ENCODE measurements at places on chromosomes 2 and 18. TPM values are rescaled to one million over a fixed set of nuclear protein-coding genes. Genes with fewer than 3 reads are reported as not detected.
A peak's percentile ranks its signal among the peaks of the same experiment; 100 is the strongest.

SCYGR1 gene
- total RNA-seq, result not detected

- DNase-seq, result peak; percentile 71
Observed at GRCh38 chr2:100416935-100417710, at the start of gene CHST10. Gene CHST10, minus strand, starts transcription at chr2:100417668. Its CDS starts 10,993 bp downstream, at chr2:100406675.

DNA sequence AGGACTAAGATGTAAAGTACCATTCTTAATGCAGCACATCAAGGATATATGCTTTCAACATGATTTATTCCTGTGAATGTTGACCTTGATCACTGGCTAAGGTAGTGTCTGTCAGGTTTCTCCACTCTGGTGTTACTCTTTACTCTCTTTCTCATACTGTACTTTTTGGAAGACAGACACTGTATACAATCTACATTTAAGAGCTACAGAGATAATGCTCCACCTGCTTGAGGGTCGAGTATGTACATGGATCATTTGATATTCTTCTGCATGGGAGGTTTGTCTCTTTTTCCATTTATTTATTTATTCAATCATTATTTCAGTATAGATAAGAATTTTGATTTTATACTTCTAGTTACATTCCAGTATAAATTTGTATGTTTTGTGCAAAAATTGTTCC is 199.5 kb upstream of the RGPD4 start:
- DNase-seq, result no peak

GRCh38 chr2:149579972-149580882 is 7.3 kb downstream of the MMADHC start:
- no peak for DNase-seq

GRCh38 chr18:79949697-79950487 is 1.6 kb downstream of the SLC66A2 start:
- DNase-seq, result peak; percentile 85

GRCh38 chr2:50787636-50788035 is 244.3 kb downstream of the NRXN1 start:
- DNase-seq, result no peak

GALNT5 gene
- 0.16 TPM for total RNA-seq

GRCh38 chr18:6505498-6505875 is 90.8 kb upstream of the L3MBTL4 start:
- DNase-seq, result no peak

GPR55 gene
- total RNA-seq, result not detected

- DNase-seq, result no peak
Observed at GRCh38 chr18:51191128-51191717, 6.3 kb downstream of the MEX3C start.

DNA sequence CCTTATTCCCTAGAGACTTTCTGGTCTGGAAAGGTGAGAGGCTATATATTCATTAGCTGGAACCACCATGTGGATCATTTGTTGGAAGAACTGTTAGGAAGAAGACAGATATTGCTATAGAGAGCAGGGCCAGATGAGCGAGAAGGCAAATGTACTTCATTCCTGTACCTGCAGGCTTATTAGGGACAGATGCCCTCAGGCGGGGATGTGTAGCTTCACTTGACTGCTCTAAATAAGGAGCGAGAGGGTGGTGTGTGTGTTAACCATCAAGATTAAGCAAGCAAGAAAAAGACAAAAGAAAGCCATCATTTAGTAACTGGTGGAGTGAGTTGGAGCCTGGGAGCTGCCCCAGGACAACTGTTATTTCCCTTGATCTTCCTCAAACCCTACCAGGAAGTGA is 36.4 kb downstream of the NEDD4L start:
- no peak for DNase-seq

GRCh38 chr2:1224901-1225300 is 188.4 kb upstream of the TPO start:
- no peak for DNase-seq

DNA sequence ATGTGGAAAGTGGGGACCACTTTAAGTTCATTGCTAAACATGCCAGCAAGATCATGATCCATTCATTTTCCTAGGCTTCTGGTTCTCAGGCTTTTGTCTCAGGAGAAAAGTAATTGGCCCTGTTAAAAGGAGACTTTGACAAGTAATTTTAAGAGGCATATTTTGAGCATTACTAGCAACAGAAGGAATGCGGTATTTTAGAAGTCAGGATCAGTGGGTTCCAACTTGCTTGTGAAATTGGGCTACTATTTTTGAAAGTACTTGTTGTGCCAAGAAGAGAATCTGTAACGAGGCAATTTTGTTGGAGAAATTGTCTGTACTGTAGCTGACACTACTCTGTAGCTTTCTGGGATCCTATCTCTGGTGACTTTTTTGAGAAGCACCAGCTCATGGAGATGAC is 59.4 kb downstream of the CERS6 start:
- no peak for DNase-seq

GRCh38 chr2:170092436-170093060 is 85.4 kb upstream of the MYO3B start:
- no peak for DNase-seq

DNA sequence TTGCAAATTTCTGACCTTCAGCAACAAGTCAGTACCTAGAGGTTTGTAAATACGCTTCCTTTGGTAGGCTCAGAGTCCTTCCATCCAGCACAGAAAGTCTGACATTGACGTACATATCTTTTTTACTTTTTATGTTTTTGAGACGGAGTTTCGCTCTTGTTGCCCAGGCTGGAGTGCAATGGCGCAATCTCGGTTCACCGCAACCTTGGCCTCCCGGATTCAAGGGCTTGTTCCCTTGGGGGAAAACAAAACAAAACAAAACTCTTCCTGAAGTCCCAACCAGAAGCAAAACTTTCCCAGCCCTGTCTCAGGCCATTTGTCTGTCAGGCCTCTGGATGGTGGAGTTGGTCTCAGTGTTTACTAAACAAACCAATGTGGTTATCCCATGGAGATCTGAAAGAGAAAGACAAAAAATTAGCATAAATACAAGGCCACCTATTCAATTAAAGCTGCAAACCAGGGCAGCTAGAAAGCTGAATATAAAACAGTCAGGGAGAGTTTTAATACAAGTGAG is 29.6 kb upstream of the ATL2 start:
- peak; percentile 52 for DNase-seq

DNA sequence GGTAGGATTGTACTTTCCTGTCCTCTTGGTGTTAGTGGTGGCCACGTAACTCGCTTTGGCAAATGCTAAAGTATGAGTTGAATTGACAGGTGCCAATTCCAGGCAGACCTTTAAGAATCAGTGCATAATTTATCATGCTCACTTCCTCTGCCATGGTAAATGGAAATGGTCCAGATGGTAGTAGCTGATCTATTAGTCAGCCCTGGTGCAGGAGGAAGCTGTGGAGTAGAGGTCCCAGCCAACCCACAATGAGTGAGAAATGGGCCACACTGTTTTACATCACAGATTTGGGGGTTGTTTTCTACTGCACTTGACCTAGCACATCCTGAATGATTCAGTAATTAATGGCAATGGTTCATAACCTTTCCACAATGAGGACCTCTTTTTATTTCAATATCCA is 104.4 kb downstream of the RGPD3 start:
- DNase-seq, result no peak

GRCh38 chr2:106094131-106094841 is 99.8 kb downstream of the UXS1 start:
- no peak for DNase-seq

- DNase-seq, result no peak
Observed at GRCh38 chr2:134252092-134252750, 1.7 kb upstream of the MGAT5 start.

DNA sequence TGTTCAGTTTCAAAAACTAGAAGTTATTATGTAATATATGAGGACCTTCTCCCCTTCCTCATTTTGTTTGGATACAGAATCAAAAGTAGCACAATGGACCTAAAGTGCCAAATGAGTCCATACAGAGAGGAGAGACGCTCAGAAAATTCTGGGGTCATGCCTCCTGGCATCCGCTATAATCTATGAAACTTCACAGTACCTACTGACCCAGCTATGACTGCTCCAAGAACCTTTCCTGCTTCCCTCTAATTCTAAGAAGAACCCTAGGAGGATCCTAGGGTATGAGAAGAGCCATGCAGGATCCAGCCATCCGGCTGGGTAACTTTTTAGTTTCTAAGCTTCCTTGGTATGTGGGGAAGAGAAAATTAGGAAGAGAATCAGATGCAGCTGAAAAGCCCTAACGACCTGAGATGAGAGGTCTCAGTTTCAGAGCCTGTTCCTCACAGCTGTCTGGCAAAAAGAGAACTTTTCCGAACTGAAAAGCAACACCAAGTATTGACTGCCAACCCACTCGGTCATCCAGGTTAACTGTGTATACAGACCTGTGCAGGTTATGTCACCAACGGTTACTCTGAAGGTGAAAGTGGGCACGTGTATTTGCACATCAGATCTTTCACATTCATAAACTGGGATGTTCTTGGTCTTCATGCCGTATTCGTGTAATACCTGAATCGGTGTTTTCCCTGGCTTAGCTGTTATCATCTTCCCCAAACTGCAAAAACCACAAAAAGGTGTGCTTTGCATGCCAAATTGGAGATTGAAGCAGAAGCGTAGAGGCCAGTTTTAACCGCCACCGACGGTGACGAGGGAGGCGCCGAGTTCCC is 1.1 kb downstream of the PRKRA start:
- no peak for DNase-seq

DNA sequence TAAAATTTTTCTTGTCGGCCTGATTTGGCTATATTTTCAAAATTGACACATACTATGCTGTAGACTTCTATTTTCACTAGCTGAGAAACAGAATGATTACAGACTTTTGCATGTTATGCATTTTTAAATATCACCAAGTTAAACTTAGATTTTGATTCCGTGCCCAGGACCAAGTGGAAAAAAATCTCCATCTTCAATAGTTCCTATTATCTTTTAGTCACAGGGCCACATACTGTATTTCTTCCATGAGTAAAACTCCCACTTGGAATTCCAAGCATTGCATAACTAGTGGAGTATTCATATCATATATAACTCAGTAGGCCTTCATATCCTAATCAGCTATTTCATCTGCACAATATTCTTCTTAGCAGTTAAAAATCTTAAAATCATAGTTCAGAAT is 470.9 kb downstream of the ARHGAP15 start:
- DNase-seq, result no peak

DNA sequence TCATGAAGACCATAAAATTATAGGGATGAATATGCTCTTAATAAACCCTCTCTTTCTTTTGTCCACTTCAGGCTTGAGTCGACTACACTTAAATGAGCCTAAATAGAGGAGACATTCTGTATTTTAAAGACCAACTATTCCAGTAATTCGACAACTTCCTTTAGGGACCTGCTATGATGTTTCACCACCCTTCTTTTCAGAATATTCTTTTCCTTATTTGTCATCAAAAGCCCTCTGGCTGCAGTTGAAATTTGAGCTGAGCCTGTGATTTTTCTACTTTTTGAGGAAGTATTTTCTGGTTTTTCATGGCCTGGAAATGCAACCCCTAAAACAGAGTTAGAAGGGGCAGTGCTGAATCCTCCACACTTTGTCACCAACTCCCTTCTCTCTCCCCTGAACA is 287.0 kb downstream of the EPHA4 start:
- DNase-seq, result no peak
